Fibroblast of villous mesenchyme (primary cell): ENCODE measurements at places on chromosomes 1 and 21. TPM values are rescaled to one million over a fixed set of nuclear protein-coding genes. Genes with fewer than 3 reads are reported as not detected.

The CLIC6 gene
- under 0.01 TPM in 2 replicates for total RNA-seq

The FTCD gene
- total RNA-seq = under 0.01 and 0.43 TPM in 2 replicates

The OR2L13 gene
- not detected in 2 replicates for total RNA-seq

The KCNQ4 gene
- under 0.01 TPM in 2 replicates for total RNA-seq

The PFDN2 gene
- 25.9 and 26.1 TPM in 2 replicates for total RNA-seq

The RYR2 gene
- not detected in 2 replicates for total RNA-seq
